NCI-H1436 treated with DMSO at 0.1 percent for 48 hours (cell line): ENCODE measurements at places on chromosomes 6 and 20.

- peak; percentile 65 for DNase-seq
Measured at GRCh38 chr6:159979136-159979874, 10.4 kb downstream of the IGF2R start.

DNA sequence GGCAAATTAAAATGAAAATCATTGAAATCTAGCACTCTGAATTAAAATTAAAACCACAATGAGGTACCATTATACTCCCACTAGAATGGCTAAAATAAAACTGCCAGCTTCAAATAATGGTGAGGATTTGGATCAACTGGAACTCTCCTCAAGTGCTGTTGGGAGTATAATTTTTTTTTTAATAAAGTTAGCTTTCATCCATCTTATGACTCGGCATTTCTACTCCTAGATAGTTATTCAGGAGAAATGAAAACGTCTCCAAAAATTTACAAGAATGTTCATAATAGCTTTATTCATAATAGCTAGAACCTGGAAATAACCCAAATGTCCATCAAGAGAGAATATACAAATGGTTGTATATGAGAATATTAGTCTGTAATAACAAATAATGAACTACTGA, 63.2 kb downstream of the ASXL1 start:
- DNase-seq = no peak

- no peak for DNase-seq
Measured at GRCh38 chr6:14720411-14721102, 525.3 kb upstream of the JARID2 start.

- no peak for DNase-seq
Measured at GRCh38 chr20:58251979-58252591, 23.6 kb upstream of the ANKRD60 start.

GRCh38 chr6:33577106-33577535, 3.0 kb downstream of the BAK1 start:
- no peak for DNase-seq

GRCh38 chr6:111978532-111979149, 75.3 kb upstream of the CCN6 start:
- no peak for DNase-seq

GRCh38 chr6:132651062-132651461, 7.9 kb downstream of the TAAR1 start:
- DNase-seq = no peak

DNA sequence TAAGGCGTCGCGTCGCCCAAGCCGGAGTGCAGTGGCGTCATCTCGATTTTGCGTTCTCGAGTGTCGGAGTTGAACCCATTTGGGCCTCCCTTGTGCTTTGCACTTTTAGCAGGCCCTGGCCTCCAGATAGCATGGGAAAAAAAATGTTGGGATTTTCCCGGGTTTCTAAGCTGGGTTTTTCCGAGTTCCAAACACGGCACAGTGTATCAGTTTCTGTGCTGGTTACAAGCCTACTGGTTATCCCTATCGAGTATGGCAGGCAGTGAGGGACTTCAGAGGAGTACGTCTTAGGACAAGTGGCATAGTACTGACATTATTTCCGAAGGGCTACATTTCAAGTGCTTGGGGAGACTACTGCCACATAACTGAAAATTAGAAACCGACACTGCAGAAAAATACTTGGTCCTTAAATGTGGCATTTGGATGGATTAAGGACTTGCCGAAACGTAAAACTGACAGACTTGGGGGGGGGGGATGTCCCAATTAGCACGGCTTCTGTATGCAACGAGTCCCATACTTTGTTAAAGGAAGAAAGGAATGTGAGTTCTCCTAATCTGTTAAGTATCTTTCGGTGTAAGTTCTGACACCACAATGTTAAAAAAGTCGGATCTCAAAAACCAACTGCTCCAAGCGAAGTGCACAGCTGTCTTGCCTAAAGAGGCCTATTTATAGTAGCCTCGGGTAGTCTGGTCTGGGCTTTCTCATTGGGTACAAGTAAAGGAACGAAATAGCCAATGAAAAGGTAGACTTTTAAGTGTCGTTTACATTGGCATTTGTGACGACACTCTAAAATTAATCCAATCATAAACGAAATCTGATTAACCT, 70.2 kb downstream of the HFE start:
- DNase-seq = peak; percentile 99

GRCh38 chr20:48639899-48640298, 187.9 kb downstream of the PREX1 start:
- no peak for DNase-seq

DNA sequence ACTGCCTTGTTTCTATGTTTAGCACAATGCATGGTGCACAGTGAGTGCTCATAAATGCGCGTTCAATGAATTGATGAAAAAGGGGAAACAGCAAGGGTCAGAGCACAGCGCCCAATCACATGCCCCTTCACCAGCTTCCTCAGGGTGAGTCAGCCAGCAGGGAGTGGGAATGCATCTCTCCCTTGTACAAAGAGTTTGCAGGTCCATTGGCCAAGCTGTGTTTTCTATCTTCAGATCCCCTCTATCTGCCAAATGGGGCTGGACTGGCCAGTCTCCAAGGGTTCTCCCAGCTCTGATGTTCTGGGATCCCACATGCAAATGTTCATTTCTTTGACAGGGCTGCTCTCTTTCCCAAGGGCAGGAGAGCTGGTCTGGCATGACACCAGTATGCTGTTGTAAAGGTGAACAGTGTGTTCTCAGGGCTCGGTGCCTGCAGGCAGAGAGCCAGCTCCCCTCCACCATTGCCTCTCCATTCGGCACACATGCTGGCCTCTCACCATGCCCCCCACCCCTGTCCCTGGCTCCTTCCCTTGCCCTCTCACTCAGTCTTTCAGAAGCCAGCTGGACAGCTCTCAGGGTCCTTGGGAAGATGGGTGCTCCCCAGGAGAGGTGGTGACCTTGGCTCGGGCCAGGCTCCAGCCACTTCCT, 25.0 kb downstream of the ANGPT4 start:
- no peak for DNase-seq

DNA sequence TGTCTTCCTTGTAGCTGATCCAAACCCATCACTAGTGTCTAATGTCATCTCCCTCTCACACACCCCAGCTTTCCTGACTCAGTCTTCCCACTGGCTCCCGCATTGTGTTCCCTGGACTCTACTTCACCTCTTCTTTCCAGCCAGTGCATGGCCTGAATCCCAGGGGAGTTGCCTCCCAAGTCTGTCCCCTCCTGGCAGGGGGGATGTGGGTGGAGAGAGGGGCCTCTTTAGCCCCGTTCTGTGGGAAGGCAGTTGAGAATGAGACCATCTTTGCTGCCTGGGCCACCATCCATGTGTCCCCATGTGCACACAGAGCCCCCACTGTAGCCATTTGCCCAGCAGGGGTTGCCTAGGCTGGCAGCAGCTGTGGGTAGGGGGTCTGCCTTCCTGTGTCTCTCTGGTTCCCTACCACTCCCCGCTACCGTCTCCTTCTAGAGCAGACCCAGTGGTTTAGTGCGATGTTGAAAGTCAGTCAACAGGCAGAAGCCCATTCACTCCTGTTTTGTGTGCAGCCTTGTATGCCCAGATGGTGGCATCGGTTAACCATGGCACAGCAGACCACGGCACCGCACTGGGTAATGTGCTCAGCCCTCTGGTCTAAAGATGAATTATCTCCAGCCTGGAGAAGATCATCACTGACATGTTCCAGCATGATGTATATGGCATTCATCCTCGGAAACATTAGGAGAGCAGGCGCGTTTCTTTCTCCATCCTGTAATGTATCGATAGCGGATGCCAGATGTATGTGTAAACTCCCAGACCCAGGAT, 178.8 kb upstream of the SNX9 start:
- DNase-seq = no peak

DNA sequence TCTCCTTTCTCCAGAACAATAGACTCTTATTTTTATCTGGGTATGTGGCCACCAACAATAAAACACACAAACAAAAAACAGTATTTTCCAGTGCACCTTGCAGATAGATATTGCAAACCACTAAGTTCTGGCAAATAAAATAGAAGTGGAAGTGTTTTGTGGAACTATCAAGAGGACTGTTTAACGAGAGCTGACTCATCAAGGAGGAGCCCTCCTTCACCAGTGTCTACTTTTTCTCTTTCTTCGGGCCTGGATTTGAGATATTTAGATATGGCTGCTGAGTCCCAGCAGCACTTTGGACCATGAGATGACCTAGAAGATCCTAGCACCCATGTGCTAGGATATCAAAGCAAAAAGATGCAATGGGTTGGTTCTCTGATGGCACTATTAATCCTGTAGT, 154.7 kb downstream of the AIG1 start:
- DNase-seq = no peak

DNA sequence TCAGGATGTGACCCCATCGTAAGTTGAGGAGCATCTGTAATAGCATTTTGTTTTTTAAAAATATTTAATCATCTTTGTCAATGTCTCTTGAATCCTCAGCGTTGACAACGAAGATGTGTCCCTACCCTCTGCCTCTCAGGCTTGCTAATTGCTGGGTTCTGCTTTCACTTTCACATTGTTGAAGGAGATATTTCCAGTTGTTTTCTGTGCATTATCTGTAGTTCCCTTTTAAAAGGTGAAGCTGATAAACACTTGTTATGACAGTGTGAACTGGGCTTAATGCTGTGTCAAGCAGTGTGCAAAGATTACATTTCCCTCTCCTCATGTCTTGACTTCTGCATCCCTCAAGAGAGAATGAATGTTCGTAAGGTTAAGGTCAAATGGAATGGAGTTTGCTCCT, 54.9 kb downstream of the CSE1L start:
- DNase-seq = no peak

DNA sequence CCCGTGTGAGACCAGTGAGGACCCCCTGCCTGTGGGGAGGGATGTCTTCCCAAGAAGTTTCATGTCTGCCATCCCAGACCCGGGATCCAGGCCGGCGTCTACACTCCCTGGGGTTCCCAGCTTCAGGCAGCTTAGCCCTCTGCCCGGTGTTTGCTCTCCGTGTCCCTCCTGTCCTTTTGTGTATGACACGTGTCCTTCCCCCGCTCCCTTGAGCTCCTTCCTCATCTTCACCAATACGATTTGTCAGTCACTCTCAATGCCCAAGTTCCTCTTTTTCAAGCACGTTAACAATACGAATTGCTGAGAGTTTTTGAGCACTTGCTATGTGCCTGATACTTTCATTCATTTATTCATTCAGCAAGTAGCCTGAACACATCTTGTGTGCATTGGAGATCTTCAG, 115.6 kb upstream of the PTPN1 start:
- no peak for DNase-seq

- DNase-seq = no peak
Measured at GRCh38 chr20:57801581-57801980, 91.8 kb upstream of the PMEPA1 start.

GRCh38 chr6:46189726-46190125, 18.9 kb upstream of the ENPP5 start:
- DNase-seq = no peak

DNA sequence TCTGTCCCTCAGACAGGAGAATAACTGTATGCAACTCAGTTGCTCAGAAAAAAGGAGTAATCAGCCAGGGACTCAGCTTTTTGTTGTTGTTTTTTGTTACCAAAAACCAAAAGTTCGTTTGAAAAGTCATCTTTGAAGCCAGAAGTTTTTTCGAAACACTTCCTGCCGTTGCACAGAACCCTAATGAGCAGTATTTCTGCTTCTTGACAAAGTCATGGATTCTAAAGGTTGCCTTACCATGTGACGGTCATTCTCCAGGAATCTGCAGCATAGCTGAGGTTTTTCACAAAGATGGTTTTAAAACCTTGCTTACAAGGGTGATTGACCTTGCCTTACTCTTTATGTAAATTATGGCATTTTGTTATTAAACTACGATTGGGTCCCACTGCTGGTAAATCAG, 1.9 kb downstream of the RAB32 start:
- DNase-seq = no peak

DNA sequence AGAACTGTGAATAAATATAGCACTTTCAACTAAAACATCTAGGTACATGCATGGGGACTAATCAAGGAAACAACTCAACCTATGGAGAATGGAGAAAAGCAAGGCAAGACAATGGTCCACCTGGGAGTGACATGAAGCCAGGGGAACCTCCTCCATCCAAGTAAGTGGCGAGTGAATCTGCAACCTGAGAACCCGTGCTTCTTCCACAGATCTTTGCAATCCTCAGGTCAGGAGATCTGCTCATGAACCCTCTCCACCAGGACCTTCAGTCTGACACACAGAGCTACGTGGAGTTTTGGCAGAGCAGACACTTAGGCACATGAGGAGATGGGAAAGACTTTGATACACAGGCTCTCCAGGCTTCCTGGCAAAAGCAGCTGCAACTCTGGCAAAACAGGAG, 58.8 kb upstream of the KHDRBS2 start:
- DNase-seq = no peak

DNA sequence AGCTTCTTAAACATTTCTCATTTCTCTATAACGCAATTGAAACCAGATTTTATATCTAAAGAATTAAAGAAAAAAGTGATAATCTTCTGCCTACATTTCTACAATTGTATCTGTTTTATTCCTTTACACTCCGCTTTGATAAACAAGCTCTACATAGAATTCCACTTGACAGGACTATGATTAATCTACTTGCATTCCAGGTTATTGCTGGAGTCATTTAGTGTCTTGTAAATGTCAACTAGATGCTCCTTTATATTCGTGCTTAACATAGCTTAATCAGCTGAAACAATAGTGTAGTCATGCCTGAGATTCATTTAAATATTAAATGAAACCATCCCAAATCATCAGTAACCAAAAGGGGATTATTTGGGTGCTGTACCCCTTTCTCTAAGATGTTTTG, 284.0 kb downstream of the TRDN start:
- DNase-seq = no peak

- no peak for DNase-seq
Measured at GRCh38 chr6:31719001-31719400, 2.5 kb downstream of the LY6G6C start.

DNA sequence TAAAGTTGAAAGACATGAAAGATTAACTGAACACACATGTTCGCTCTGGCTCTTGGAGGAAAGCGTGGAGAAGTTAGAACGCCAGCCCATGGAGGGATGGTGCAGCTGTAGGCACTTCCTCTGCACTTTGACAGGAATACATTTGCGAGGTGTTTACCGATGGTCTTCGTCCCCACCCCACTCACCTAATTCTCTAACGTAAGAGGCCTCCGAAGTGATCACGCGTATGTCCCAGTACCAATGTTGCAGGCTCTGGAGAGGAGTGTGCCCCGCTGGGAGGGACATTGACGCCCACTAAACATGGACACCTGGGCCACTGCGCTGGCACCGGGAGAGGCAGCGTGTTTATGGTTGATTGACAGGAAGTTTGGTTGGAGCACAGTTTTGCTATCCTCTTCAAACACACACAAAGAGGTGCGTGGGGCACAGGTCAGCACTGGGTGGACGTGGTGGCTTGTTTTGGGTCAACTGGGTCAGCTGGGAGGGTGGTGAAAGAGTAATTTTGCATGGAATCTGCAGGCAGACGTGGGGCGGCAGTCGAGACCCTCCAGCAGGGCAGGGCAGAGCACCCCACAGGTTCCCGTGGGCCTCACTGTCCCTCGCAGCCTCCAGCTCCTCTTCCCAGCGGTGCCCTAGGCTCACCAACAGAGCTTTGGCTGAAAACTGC, 110.1 kb downstream of the DLL1 start:
- no peak for DNase-seq

DNA sequence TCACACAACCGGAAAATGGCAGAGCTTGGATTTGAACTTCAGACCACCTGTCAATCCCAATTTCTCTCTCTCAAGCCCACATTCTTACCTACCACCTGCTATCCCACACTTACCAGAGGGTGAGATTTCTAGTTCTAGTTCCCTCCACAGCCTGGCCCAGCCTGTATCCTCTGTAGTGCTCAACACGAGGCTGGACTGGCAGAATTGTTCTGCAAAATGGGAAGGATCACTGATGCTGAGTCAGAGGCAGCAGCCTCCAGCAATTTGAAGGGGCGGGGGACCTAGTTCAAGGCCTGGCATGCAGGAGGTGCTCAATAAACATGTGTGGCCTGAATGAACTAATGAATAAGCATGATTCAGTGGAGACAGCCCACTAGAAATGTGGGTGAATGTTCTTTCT, 53.6 kb upstream of the TTPAL start:
- DNase-seq = no peak
